ENCODE measurements at places on chromosomes 5 and 9. TPM values are rescaled to one million over a fixed set of nuclear protein-coding genes. Genes with fewer than 3 reads are reported as not detected.

DNA sequence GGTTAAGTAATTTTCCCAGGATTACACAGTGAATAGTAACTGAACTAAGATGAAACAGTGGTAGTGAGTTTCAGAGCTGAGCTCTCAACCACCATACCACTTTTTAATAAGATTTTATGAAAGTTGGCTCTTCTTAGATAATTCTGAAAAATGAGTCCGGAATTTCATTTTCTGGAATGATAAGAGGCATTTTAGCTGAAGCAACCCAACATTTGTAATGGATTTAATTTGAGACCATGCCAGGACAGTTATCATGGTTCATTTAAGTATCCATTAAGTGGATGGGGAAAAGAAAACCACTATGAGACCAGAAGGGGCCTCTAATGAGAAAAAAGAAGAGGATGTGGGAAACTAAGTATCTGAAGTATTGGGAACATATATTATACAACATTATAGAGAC lies 464.7 kb upstream of the C9orf72 start:
- H3K36me3 ChIP-seq: no peaks in the 10 kb centered on the region
- no peaks in the 10 kb centered on the region for H3K27me3 ChIP-seq
- no peak overlapping the region for H3K27ac ChIP-seq
- H3K4me1 ChIP-seq: no peaks in the 10 kb centered on the region
- no peak overlapping the region for H3K4me3 ChIP-seq
- DNase-seq: no peak

DNA sequence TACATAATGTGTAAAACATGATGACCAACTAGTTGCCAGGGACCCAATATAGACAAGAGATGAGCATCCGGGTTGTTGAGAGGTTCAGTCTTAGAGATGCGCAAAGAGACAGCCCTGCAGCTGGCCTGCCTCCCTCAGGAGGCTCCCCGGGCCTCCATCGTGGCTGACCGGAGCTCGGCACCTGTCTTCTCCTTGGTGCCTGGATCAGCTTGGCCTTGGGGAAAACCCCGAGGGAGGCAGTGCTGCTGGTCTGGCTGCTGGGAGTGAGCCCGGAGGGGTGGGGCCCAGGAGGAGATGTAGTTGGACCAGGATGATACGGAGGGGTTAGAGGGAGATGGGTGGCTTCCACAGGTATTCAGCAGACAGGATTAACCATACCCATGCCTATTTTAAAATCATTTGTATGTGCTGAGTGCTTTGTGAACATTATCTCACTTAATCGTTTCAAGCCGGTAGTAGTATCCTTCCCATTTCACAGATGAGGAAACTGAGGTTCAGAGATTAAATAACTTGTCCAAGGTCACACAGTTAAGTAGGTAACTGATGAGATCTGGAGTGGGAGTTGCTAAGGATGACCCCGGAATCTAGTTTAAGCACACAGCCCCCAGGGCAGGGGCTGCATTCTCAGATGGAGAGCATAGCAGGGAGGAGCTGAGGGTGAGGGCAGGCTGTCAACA lies 173.8 kb downstream of the COL23A1 start:
- no peak overlapping the region for H3K4me3 ChIP-seq
- H3K27me3 ChIP-seq: no peaks in the 10 kb centered on the region
- no peaks in the 10 kb centered on the region for H3K4me1 ChIP-seq
- H3K27ac ChIP-seq: no peak overlapping the region
- no peak for DNase-seq
- H3K36me3 ChIP-seq: no peaks in the 10 kb centered on the region

DNA sequence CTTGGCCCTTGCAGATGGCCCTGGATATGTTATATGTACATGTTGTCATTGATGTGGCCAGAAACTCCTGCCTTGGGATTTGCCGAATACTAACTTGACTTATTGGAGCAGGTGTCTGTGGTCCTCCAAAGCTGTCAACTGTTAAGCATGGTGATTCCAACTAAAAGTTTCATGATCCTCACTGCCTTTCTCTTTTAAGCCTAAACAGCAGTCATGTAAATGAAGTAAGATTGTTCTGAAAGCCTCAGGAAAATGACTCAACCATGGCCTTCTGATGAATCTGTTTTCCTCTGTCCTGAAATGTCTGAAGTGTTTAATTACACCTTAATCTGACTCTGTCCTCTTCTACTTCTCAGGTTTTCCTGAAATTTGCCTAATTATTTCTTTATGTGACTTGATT lies 245.0 kb downstream of the FAM114A2 start:
- H3K4me3 ChIP-seq: no peak overlapping the region
- DNase-seq: no peak
- H3K27me3 ChIP-seq: no peaks in the 10 kb centered on the region
- no peaks in the 10 kb centered on the region for H3K36me3 ChIP-seq

DNA sequence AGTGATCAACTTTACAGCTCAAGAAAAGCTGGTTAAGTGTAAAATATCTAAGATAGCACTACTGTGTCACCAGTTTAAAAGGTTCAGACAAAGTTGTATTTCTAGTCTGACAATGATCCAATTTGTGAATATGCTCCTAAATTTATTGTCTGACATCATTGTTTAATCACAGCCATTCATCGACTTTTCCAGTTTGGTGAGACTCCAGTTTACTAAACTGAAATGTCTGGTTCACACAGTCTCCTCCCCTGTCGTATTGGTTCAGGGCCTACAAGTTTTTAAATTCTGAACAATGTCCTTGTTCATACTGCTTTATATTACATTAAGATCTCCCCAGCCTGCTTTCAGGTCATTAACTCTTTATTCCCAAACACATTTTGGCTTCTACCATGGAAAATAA lies 161.4 kb downstream of the CHSY3 start:
- H3K27me3 ChIP-seq: no peaks in the 10 kb centered on the region
- H3K4me3 ChIP-seq: no peak overlapping the region
- no peak for DNase-seq

- no peaks in the 10 kb centered on the region for H3K27me3 ChIP-seq
- no peak overlapping the region for H3K4me3 ChIP-seq
- DNase-seq: no peak
- H3K36me3 ChIP-seq: no peaks in the 10 kb centered on the region
- H3K27ac ChIP-seq: no peak overlapping the region
Measured at GRCh38 chr5:63831381-63831780, 130.9 kb downstream of the HTR1A start.

GRCh38 chr5:180143656-180144364 lies 65.2 kb downstream of the RASGEF1C start:
- no peak overlapping the region for H3K27ac ChIP-seq
- H3K4me3 ChIP-seq: no peak overlapping the region
- H3K27me3 ChIP-seq: no peaks in the 10 kb centered on the region
- H3K36me3 ChIP-seq: no peaks in the 10 kb centered on the region
- no peak for DNase-seq

GRCh38 chr9:95757439-95757838 lies 118.1 kb upstream of the ERCC6L2 start:
- H3K4me3 ChIP-seq: no peak overlapping the region
- no peaks in the 10 kb centered on the region for H3K36me3 ChIP-seq
- no peaks in the 10 kb centered on the region for H3K4me1 ChIP-seq
- H3K27me3 ChIP-seq: no peaks in the 10 kb centered on the region

- H3K4me1 ChIP-seq: peaks cover 4% of the 10 kb centered on the region
- H3K27ac ChIP-seq: no peak overlapping the region
- no peak overlapping the region for H3K4me3 ChIP-seq
- H3K27me3 ChIP-seq: no peaks in the 10 kb centered on the region
Measured at GRCh38 chr9:110105107-110105506, 102.9 kb downstream of the C9orf152 start.

DNA sequence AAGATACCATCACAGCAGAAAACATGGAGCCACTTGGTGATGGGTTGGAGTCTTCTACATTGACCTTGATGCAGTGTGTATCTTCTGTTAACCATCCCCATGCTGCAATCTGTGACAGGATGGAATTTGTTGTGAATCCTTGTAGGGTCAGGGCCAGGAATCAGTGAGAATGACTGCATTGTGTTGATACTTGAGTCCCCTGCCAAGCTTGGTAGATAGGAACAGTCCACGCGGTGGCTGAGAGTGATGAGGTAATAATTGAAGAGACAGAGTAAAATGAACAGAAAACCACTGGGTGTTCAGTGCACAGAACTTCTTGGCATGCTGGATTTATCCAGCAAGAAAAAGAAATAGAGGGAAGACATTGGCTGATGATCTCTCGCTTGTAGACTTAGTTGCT lies 217.5 kb downstream of the MAN2A1 start:
- no peak for DNase-seq
- no peaks in the 10 kb centered on the region for H3K4me1 ChIP-seq
- H3K4me3 ChIP-seq: no peak overlapping the region
- no peaks in the 10 kb centered on the region for H3K27me3 ChIP-seq
- peak overlapping the region; percentile 12 for H3K27ac ChIP-seq

DNA sequence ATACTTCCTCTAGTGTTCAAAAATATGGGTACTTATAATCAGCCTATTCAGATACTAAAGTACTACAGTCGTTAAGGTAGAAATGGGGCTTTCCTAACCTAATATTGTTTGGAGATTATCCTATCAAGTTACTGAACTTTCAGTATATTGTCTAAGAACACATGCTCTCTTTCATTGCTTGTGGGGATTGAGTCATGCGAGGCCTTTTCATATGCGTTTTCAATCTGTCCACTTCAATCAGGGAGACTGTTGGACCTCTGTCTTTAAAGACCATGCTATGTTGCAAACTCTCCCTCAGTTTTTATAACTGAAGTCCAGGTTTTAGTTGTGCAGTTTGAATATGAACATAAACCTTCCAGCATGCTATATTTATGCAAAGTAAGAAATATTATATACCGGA lies 15.0 kb downstream of the PRR16 start:
- no peaks in the 10 kb centered on the region for H3K36me3 ChIP-seq
- H3K4me1 ChIP-seq: no peaks in the 10 kb centered on the region
- H3K4me3 ChIP-seq: no peak overlapping the region
- H3K27me3 ChIP-seq: no peaks in the 10 kb centered on the region
- H3K27ac ChIP-seq: no peak overlapping the region

GRCh38 chr9:124381170-124381945 lies 33.9 kb downstream of the PSMB7 start:
- no peak overlapping the region for H3K27ac ChIP-seq
- H3K4me1 ChIP-seq: no peaks in the 10 kb centered on the region
- H3K4me3 ChIP-seq: no peak overlapping the region
- DNase-seq: no peak
- no peaks in the 10 kb centered on the region for H3K27me3 ChIP-seq
- H3K36me3 ChIP-seq: no peaks in the 10 kb centered on the region

DNA sequence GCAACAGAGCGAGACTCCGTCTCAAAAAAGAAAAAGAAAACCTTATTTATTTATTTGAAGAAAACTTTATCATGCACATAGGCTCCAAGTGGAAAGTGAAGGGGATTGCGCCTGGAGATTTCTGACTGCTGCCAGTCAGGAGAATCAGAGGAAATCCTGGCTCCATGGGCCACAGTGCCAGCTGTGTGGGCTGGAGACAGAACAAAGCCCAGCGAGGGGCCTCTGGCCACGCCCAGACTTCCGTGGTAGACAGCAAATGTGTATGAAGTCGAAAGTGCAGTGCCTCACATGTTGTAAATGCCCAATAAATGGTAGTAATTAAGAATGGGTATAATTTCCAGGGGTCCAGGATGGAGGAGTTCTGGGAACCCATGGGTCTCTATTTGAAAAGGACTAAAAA lies 75.8 kb upstream of the WWC1 start:
- H3K4me3 ChIP-seq: no peak overlapping the region
- H3K27me3 ChIP-seq: no peaks in the 10 kb centered on the region
- no peaks in the 10 kb centered on the region for H3K4me1 ChIP-seq
- no peaks in the 10 kb centered on the region for H3K36me3 ChIP-seq

GRCh38 chr5:55657443-55657842 lies 54.7 kb downstream of the SLC38A9 start:
- no peak overlapping the region for H3K27ac ChIP-seq
- no peaks in the 10 kb centered on the region for H3K36me3 ChIP-seq
- no peaks in the 10 kb centered on the region for H3K27me3 ChIP-seq
- H3K4me3 ChIP-seq: no peak overlapping the region
- no peaks in the 10 kb centered on the region for H3K4me1 ChIP-seq

GRCh38 chr5:82364497-82364896 lies 86.3 kb upstream of the RPS23 start:
- H3K4me3 ChIP-seq: no peak overlapping the region
- H3K36me3 ChIP-seq: no peaks in the 10 kb centered on the region
- no peaks in the 10 kb centered on the region for H3K4me1 ChIP-seq
- H3K27ac ChIP-seq: no peak overlapping the region

Gene SRD5A1
- 71.2 TPM for total RNA-seq

Gene CCL27
- total RNA-seq: not detected

Gene APBA1
- 3.6 TPM for total RNA-seq

Gene PCDHGA12
- 13.7 TPM for total RNA-seq

Gene NRARP
- 13.6 TPM for total RNA-seq

Measured in uterus (tissue), 4 donors.